ENCODE measurements at places on chromosomes 1 and 21.
A peak's percentile ranks its signal among the peaks of the same experiment; 100 is the strongest.

DNA sequence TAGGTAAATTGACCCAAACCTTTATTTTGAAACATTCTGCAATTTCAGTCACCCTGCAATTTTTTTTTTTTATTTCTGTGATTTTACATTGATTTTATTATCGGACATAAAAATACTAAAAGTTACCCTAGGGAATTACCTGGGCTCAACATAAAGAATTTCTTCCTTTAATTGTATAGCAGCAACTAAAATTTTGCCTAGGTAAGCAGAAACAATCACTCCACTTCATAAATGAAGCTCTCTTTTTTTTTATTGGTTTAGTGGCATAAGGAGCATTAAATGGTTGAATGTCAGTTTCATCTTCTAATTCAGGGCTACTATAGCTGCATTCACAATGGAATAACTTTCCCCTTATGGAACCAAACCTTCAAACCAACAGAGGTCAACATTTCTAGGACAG is 15.3 kb upstream of the OR2M4 start:
- DNase-seq, result no peak

DNA sequence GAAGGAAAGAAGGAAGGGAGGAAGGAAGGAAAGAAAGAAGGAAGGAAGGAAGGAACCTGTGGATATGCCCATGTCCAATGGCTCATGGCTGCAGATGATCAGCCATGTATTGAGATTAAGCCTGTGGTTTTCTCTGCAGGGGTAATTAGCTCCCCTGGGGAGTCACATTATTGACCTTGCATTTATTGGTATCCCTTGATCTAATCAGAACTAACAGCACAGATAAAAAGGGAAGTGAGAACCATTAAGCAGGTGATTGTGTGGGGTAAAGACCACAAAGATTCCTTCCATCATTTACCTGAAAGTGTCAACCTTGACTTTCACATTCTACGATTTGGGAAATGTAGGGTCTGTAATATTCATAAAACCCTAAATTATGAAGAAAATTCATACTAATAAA is 390.7 kb downstream of the BRINP2 start:
- DNase-seq, result no peak

DNA sequence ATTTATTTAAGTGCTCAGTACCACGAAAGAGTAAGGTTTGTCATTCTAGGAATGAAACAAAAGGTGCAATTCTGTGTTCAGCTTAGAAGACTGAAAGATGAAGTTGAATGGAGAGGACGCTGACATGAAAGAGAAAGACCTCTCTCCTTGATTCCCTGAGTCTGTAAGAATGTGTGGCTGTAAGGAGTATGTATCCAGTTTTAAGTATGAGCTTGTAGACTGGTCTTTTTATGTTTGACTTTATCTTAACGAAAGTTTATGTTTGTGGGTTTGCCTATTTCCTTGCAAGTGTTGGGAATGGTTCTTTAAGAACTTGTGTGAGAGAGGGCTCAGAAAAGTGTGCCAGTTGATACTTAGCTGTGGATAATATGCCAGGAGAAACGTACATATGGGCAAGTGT is 1.4 kb downstream of the CHD1L start:
- DNase-seq, result no peak

DNA sequence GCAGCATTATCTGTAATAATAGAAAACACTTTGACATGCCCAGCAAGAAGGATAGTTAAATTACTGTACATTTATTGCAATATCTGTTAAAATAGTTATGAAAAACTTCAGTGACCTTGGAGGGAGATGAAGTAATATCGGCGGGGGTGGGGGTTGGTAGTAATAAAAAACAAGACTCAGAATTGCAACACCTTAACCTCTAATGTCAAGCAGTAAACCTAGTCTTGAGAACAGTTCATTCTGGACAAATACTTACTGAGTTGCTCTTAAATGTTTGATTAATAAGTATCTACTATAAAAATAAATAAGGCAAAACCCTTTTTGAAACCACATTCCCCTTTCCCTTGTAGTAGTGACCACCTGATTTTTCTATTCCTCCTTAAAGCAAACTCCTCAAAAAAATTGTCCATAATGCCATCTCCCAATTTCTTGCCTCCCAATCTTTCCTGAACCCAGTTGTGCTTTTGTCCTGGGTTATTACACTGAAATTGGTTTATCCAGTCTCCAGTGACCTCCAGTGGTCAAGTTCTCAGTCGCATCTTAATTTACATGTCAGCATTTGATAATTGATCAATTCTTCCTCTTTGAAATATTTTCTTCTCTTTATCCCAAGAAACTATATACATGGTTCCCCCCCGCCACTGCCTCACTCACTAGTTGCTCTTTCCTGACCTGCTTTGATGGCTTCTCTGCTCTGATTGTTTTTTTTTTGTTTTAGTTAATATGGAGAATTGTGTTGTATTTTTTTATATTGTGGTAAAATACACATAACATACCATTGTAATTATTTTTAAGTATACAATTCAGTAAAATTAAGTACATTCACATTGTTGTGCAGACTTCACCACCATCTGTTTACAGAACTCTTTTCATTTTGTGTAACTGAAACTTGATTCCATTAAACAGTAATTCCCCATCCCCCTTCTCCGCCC is 36.8 kb downstream of the RAP1A start:
- peak; percentile 56 for DNase-seq

GRCh38 chr1:20410503-20410902 is 75.5 kb downstream of the CAMK2N1 start:
- DNase-seq, result no peak

GRCh38 chr1:3539707-3540425 is 71.4 kb downstream of the MEGF6 start:
- DNase-seq, result no peak

GRCh38 chr1:159929155-159930051 is 4.1 kb upstream of the TAGLN2 start:
- DNase-seq, result no peak

GRCh38 chr1:71101839-71102376 is 21.1 kb upstream of the ZRANB2 start:
- no peak for DNase-seq

- DNase-seq, result no peak
These were observed 50.4 kb downstream of the RHOU start for GRCh38 chr1:228785366-228786330.

DNA sequence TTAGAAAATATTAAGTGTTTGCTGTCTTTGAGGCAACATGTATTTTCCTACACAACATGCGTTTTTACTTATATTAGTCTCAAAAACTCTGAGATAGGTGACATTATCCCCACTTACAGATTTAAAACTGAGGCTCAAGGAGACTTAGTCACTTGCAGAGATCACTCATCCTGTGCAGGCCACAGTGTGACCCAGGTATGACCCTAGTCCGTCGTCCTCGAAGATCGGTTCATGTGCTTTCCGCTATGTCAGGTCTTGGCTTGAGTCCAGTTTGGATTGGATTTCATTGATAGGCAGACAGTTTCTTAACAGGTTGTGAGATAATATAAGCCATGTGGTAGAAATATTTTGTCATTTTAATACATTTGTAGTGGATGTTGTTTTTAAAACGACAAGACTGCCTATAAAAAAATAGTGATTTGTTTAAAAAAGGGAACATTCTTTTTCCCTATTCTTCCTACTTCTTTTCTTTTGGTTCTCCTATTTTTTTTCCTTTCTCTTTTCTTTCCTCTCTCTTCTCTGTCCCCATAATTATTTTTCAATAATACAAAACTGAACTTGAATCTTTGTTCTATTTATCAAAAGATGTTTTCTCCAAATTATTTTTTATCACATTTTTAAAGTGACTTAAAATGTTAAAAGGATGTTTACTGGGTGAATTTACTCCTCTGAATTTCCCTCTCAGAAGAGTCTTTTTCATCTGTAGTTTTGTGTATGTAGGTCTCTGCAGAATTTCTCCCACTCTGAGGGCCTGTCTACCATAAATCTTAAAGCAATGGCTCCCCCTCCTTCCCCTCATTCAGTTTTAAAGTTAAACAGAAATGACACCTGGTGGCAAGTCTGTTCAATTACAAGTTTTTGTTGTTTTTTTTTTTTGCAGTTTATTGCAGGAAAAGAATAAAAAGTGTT is 81.8 kb downstream of the PHTF1 start:
- no peak for DNase-seq

DNA sequence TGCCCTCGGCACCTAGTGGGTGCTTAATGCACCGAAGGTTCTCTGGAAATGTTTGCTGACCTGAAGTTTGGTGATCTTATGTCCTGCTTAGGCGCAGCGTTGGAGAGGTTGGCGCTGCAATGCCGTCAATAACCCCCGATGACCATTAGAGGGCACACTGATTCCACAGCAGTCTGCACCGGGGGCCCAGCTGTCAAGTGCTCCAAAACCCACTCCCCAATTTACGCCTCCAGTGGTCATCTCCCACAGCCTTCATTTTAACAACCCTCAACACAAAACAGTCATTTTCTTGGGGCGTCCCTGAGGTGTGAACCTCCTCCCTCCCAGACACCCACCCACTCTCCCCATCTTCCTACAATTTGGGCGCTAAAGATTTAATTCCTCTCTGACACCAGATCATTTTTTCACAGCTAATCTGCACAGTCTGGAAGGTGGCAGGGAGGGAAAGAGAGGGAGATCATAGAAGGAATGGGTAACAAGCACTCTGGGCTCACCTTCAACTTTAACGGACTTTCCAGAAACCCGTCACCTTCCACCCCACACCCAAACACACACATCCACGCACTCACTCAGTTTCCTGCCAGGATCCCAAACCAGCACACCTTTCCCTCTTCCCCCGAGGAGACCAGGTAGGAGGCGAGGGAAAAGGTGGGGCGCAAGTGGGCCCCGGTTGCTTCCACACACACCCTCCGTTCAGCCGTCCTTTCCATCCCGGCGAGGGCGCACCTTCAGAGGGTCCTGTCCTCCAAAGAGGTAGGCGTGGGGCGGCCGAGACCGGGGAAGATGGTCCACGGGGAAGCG is 570 bp upstream of the NPR1 start:
- peak; percentile 49 for DNase-seq

DNA sequence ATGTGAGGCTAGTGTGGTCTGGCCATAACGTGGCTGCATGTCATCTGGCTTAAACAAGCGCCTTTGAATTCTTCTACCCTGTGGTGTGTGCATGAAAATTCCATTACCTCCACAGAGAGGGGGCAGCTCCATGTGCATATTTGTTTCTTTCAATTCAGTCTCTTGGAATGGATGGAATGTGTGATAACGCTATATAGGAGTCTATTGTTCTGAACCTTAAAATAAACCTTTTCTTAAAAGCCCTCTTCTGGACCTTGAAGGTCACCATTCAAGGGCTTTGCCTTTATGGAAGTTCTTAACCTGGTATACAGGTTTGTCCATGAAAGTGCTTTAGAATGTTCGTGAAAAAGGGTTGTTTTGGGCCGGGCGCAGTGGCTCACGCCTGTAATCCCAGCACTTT is 118.2 kb upstream of the ADGRL2 start:
- DNase-seq, result no peak

GRCh38 chr1:3491291-3492246 is 37.1 kb downstream of the ARHGEF16 start:
- DNase-seq, result peak; percentile 82

- DNase-seq, result no peak
These were observed 12.9 kb upstream of the THRAP3 start for GRCh38 chr1:36211307-36211706.

- DNase-seq, result no peak
These were observed 54.7 kb downstream of the FNBP1L start for GRCh38 chr1:93502571-93502970.

- no peak for DNase-seq
These were observed 719 bp downstream of the SOD1 start for GRCh38 chr21:31660259-31660565.

DNA sequence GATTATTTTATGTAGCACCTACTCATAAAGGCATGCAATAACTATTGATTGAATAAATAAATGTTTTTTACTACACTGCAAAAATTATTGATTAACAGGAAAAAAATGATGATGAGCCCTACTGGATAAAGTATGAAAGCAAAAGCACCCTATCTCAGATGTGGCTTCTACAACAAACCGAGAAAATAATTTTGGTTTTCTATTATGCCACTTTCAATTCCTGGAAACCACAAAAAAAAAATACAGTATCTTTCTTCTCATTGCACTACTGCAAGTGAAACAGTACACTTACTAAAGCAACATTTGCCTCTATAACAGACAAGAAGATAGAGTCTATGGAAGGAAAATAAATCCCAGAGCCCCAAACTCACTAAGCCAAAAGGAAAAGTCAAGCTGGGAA is 1882.4 kb downstream of the NCAM2 start:
- DNase-seq, result no peak

DNA sequence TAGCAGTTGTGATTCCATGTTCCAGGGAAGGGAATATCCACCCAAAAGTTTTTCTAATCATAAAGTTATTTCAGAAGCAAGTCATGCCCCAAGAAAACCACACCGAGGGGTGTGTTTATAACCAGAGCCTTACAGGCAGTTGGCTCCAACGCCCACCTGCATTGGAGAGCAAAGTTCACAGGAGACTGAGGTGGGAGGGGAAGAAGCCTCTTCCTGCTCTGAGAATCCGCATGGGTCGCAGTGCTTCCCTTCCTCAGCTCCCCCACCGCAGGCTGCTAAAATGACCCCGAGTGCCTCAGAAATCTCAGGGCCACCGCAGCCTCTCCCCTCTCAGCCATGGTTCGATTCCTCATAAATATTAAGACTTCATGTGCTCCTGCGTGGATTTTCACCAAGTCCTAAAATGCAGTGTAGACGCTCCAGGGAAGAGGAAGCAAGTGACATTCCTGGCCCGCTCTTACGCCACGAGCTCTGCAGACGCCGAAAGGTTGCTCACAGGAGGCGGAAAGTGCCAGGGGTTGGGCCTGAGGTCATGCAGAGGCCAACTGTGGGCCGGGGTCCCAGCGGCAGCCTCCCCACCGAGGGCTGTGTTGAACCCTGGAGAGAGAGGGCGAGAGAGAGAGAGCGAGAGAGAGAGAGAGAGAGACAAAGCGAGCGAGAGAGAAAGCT is 13.4 kb upstream of the SPSB1 start:
- DNase-seq, result no peak

GRCh38 chr1:45477646-45478045 is 13.3 kb downstream of the TESK2 start:
- no peak for DNase-seq

- no peak for DNase-seq
These were observed 51.7 kb downstream of the TOR1AIP2 start for GRCh38 chr1:179825798-179826460.

DNA sequence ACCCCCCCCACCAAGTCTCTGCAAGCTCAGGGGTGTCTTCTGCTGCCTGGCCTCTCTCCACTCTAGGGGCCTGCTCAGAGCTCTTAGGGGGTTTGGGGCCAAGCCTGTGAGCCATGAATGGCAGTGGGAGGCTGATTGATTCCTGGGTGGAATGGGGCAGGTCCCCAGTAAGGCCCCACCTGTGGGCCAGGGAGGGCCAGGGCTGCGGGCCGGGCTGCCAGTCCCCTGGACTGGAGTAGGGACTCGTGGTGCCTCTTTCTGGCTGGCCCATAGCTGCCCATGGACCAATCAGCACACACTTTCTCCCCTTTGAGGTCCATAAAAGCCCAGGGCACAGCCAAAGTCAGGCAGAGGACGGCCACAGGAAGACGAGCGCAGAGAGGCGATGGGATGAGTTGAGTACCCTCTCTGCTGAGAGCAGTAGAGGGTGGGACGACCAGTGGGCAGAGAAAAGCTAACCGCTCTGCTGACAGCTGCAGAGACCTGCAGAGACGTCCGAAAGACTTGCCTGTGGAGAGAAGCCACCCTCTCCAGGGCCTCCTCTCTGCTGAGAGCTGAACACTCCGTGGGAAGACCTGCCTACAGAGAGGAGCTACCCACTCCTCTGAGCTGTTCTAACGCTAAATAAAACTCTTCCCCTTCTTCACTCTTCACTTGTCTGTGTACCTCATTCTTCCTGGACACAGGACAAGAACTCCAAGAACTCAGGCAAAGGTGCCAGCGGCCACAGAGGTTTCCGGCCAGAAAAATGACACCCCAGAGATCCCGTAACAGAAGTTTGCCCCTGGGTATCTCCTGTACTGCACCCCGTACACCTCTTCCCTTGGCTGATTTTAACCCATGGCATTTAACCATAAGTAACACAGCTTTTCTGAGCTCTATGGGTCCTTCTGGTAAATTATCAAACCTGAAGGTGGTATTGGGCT is 38.2 kb upstream of the TARDBP start:
- no peak for DNase-seq
